ENCODE measurements at places on chromosomes 16 and 17.

DNA sequence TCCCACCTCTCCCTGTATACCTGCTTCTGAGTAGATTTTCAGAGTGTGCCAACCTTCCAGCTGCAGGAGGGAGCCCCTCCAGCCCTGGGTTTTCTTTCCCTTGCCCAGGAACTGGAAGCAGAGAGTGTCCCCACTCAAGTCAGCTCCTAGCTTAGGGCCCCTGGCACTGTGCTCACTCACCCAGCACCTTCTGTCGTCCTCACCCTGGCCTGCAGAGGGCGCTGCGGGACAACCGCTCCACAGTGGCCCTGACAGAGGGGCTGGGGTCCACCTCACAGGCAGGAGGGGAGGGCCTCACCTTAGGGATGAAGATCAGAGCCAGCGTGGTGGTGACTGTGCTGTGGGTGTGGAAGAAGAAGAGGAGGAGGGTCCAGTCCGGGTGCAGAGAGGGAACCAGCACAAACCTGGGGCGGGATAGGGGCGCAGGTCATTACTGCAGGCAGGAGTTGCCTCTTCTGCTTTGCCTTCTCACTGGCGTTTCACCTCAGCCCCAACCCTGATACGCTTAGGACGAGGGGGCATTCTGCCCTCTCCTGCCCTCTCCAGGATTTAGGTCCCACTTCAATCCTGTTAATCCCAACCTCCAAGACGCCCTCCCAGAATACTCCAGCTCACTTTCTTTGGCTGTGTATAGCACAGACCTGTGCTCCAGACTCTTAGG is 10.0 kb downstream of the GPR179 start:
- DNase-seq, result peak; percentile 9

- no peak for DNase-seq
Measured at GRCh38 chr16:88367560-88367959, 15.2 kb upstream of the ZNF469 start.

DNA sequence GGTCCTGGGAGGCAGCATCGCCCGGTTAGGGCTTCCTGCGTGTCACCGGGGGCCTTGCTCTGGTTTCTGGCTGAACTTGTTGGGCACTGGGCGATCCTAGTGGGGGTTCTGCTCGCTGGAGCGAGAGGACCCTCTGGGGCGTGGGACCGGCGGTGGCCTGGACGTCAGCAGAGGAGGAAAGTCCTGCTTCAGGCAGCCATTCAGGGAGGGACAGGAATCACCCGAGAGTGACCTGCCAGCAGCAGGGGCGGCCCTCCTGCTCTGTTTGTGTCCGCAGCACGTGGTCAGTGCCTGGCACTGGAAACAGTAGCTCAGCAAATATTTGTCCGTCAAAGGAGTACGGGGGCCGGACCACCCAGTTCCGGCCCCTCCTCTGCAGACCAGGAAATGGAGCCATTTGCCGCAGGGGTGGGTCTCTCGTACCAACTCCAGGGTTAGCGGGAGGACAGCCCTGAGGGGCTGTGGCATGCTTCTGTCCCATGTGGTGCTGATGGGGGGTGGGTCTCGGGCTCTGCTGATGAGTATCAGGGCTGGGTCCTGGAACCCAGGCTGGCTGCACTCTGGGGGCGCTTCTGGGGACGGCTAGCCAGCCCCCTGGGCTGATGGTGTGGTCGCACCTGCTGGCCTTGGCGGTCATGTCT is 48.3 kb downstream of the BAIAP2 start:
- no peak for DNase-seq

GRCh38 chr16:64381979-64382378 is 739.9 kb downstream of the CDH11 start:
- no peak for DNase-seq

DNA sequence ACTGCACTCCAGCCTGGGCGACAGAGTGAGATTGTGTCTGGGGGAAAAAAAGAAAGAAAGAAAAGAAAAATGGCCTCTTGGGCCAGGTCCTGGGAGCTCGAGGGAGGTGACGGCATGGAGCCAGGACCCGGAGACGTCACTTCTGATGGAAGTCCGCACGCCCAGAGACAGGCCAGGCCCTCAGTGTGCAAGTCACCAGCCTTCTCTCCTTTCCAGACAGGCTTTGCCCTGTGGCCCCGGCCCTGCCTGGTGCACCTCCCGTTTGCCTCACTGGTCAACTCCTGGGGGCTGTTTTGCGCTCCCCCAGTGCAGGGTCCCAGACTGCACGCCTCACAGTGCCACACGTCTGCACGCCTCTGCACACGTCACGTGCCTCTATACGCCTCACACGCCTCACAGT is 44.1 kb downstream of the CBFA2T3 start:
- no peak for DNase-seq

DNA sequence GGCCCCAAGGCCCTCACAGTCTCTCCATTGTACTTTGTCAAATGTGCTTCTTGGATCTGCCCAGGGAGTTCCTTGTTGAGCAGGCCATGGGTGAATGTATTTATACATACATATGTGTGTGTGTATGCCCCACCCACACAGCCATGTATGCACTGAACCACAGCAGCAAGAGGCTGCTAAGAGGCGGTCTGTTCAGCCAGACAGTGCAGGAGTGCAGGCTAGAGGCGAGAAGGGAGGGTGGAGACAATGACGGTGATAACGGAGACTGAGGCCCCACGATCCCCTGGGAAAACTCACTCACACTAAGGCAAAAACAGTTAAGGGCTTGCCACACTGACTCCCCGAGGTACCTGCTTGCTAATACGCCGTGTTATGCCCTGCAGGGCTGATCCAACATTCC is 151.0 kb upstream of the CDC42EP4 start:
- no peak for DNase-seq
